Stimulated activated CD4-positive, alpha-beta T cell treated with anti-CD3 and anti-CD28 coated beads, Interleukin-1b, Interleukin-23, amount 100 ng/mL, for 24 hours (primary cell): ENCODE measurements at places on chromosomes 5 and 9.
A peak's percentile ranks its signal among the peaks of the same experiment; 100 is the strongest.

DNA sequence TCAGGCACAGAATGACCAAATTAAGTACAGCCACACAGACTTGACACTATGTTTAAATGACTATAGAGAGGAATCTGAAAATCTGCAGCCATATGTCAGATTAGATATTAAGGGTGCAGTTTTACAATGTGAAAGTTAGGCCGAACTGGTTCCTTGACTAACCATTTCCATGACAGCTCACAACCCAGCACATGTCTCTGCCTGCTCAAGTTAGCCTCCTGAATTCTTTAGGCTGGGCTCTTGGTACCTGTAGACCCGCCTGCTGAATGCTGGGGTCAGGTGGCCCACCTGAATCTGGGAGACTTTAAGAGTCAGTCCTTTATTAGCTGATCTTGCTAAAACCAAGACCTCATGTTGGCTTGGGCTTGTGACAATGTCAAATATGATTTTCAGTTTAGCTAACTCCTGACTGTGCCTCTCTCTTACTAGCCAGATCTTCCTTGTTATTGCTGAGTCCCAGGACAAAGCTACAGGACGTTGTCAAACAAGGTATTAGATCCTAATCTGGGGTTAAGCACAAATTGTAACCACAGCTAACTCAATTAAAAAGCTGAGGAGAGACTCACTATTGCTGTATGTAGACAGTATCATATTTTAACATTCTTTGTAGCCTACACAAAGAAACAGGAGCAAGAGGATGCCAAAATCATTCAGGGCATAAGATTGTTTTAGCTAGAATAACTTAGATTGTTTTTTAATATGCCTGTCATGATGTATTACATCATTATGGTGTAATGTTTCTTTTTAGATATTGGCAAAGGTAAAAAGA lies 490.9 kb downstream of the SEMA5A start:
- no peak for DNase-seq

DNA sequence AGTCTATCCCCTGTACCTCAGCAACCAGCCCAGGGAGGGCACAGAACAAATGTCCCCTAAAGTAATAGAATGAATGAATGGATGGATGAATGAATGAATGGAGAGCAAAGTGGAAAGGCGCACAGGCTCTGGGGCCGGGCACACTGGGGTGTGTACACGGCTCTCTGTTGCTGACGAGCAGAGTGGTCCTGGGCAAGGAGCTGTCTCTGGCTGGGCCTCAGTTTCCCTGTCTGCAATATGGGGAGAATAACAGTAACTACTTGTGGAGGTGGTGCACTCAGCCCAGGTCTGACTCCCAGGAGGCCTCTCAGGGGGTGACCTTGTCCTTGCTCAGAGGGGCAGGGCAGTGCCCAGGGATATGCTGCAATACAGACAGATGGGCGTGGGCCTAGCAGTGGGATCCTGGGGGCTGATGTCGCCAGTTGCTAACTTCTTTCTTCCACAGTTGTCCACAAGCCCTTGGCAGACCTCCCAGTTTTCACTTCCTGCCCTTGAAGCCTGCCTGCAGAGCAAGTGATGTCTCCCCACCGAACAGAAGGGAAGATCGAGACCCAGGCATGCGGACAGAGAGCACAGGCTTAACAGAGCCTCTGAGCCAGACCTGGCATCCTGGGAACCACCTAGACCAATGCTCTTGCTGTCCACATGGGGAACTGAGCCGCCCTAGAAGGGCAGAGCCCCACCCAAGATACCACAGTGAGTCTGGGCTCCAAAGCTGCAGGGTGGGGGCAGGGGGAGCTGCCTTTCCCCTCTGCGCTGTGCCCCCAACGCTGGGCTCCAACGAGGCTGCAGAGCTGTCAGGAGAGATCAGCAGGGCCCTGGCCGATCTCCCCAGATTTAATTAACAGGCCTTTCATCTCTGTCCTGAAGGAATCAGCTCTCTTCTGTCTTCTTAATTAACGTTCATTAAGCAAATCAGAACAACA lies 13.6 kb upstream of the LAMC3 start:
- no peak for DNase-seq

DNA sequence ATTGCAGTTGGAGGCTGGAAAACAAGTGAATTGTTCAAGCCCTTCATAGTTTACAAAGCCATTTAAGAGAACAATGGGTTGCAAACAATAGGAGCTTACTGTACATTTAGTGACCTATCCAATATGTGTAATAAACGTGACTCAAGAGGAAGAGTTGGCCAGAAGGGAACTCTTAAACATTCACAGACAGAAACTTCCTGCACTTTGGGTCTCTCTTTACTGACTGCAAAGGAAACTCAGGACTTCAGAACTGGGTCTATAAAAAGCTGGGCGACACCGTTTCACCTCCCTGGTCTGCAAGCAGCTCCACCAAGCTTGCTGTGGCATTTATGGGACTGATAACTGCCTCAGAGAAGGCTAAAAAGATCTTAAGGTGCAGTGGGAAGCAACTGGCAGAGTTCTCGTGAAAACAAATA lies 48.7 kb upstream of the SPATA31D4 start:
- DNase-seq = no peak

DNA sequence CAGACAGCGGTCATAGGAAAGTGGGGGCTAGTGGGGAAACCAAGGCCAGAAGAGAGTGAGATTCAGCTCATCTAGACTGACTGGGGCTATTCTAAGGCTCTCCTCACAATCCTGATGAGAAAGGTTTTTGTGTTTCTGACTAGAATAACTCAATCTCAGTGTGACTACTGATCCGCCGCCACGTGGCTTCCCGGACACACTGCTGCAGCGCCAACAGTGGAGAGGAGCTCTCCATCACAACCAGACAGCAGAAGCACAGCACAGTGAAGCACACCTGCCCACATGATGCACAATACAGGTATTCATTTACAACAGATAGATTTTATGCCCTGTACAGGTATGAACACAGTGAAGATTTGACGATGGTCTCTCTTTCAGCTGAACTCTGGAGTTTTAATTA lies 25.4 kb downstream of the NREP start:
- DNase-seq = no peak

- no peak for DNase-seq
Measured at GRCh38 chr9:20209391-20210340, 412.6 kb downstream of the MLLT3 start.

DNA sequence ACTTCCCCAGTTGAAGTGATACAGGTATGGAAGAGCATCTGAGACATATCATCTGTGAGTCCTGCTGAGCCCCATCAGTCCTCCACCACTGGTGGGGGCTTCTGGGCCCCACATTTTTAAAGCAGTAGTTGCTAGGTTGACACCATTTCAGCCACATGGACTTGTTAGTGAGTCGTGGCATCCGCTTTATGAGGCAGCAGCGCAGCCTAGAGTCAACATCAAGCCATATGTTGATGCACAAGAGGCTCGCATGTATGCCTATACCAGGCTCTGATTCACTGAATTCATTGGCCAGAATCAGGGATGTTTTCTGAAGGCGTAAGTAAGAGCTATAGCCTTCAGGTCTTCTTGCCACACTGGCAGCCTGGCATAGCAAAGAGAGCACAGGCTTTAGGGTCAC lies 26.8 kb downstream of the ZNF346 start:
- no peak for DNase-seq

GRCh38 chr5:133147411-133147810 lies 95.6 kb downstream of the HSPA4 start:
- no peak for DNase-seq

DNA sequence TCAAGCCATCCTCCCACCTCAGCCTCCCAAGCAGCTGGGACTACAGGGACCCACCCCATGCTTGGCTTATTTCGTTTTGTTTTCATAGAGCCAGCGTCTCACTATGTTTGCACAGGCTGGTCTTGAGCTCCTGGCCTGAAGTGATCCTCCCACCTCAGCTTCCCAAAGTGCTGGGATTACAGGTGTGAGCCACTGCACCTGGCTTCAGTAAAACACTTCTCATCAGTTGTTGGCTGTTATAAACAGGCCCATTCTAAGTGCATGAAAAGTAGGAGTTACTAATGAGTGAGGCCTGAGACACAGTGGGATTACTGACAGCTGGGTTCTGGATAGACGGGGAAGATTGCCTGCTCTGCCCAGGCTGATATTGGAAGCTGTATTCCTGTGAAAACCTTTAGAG lies 3.5 kb downstream of the CRB2 start:
- no peak for DNase-seq

GRCh38 chr5:141623186-141623585 lies 4.4 kb upstream of the DIAPH1 start:
- no peak for DNase-seq

DNA sequence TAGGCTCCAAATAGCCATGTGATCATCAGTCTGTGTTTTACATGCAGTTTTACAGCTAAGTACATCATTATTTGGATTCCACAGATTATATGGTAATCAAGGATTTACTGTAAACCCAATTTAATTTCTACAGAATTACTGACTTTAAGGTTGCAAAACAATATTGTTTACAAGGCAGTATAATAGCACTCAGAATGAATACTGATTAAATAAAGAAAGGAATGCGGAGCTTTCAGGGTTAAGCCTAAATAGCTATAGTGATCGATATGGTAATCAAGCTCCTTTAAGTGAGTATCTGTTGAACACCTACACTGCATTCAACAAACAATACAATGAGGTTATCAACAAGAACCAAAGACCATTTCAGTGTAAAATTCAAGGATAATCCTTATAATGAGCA lies 64.3 kb downstream of the DMAC1 start:
- no peak for DNase-seq

GRCh38 chr9:124790801-124791505 lies 14.0 kb downstream of the OLFML2A start:
- DNase-seq = no peak

- peak; percentile 36 for DNase-seq
Measured at GRCh38 chr9:3528451-3528850, 2.6 kb upstream of the RFX3 start.

DNA sequence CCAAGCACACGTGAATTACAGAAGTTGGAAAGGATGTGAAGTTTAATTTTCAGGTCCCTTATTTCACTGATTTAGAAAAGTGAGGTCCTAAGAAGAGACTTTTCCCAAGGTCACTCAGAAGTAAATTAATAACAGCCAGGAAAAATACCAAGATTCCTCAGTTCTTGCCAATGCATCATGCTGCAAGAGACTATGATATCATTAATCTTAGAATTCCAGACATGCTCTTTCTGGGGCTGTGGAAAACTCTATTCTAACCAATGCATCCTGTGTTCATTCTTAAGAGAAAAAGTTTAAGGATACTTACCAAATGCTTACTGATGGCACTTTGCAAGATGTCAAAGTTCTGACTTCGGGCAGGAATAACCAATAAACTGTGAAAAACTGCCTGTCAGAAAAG lies 42.8 kb downstream of the TEX10 start:
- no peak for DNase-seq

DNA sequence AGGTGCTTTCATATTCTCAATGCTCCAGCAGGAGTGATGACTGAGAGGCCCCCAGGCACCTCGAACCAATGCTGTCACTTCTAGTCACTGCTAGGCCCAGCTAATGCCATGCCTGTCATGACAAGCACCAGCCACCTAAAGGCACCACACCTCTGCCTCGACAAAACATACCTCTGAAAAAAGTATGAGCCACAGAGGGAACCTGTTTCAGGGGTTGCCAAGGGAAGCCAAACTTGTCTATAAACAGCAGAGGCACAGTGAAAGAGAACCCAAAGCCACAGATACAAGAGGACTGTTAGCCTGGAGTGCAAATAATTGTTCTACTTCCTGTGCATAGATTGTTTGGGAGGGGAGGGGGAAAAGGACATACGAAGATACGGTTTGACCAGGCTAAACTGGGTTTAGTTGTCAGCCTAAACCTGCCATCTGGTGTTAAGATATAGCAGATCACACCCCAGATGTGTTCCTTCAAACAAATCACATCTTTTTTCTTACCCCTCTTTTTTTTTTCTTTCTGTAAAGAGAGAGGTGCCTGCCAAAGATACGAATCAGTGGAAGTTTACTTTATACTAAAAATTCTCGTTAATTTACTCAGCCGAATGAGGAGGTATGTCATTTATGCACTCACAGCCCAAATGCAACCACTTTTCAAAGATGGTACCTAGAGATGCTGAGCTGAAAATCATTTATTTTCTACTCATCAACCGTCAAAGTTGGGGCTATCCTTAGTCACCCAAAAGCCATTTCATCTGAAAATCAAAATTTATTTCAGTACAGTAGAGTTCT lies 45.7 kb downstream of the BNC2 start:
- no peak for DNase-seq

- DNase-seq = peak; percentile 27
Measured at GRCh38 chr5:150000990-150001659, 586 bp downstream of the HMGXB3 start.
